Heart left ventricle (tissue), 16 donors: ENCODE measurements at places on chromosomes 1 and 21. TPM values are rescaled to one million over a fixed set of nuclear protein-coding genes. Genes with fewer than 3 reads are reported as not detected.

DNA sequence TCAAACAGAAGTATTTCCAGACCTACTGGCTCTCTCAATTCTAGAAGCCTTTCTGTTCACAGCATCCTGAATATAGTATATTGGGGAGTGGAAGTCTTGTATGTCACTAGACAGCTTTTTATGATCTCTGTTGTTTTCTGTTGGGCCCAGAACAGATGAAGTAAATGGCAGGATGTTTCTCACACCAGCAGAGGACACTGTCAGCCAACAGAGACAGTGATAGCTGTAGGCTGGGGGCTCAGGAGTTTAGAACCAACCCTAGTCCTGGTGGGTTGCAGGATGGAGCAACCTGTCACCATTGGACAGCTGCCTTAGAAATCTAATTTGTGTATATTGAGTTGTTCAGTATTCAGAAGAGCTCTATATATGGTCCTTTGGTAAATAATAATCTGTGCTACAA is 16.9 kb downstream of the AGO1 start:
- DNase-seq, result no peak
- H3K27me3 ChIP-seq, result no peaks in the 10 kb centered on the region
- H3K4me1 ChIP-seq, result no peaks in the 10 kb centered on the region
- peaks cover 94% of the 10 kb centered on the region for H3K36me3 ChIP-seq

- no peak overlapping the region for H3K4me3 ChIP-seq
- no peak for DNase-seq
- H3K27ac ChIP-seq, result no peak overlapping the region
- H3K27me3 ChIP-seq, result no peaks in the 10 kb centered on the region
- no peaks in the 10 kb centered on the region for H3K36me3 ChIP-seq
Measured at GRCh38 chr1:230062521-230062920, 4.5 kb upstream of the GALNT2 start.

GRCh38 chr1:89873770-89874169 is 52.9 kb downstream of the LRRC8D start:
- no peak overlapping the region for H3K4me3 ChIP-seq
- DNase-seq, result no peak
- peaks cover 2% of the 10 kb centered on the region for H3K36me3 ChIP-seq
- H3K4me1 ChIP-seq, result peaks cover 37% of the 10 kb centered on the region
- H3K27ac ChIP-seq, result no peak overlapping the region

DNA sequence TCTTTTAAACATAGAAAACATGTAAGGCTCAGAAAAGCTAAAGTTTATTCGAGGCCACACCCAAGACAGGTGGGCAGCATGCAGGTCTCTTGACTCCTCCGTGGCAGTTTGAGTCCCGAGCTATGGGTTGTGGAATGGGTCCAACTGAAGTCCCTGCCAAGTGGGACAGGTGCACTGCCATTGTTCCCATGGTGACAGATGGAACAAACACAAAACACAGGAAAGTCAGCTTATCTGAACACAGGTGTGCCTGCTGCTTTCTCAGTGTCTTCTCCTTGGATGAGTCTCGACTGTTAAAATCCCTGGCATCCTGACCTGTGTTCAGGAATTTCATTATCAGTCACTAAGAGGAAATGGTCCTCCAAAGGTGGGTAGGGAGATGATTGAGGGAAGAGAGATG is 99.0 kb upstream of the RAB4A start:
- H3K4me1 ChIP-seq, result no peaks in the 10 kb centered on the region
- no peak overlapping the region for H3K27ac ChIP-seq
- DNase-seq, result no peak
- no peaks in the 10 kb centered on the region for H3K36me3 ChIP-seq
- no peak overlapping the region for H3K4me3 ChIP-seq

GRCh38 chr1:221612047-221612777 is 129.7 kb downstream of the DUSP10 start:
- no peaks in the 10 kb centered on the region for H3K27me3 ChIP-seq
- H3K36me3 ChIP-seq, result no peaks in the 10 kb centered on the region

- no peak for DNase-seq
- H3K36me3 ChIP-seq, result no peaks in the 10 kb centered on the region
- H3K27me3 ChIP-seq, result peaks cover 10% of the 10 kb centered on the region
- no peak overlapping the region for H3K27ac ChIP-seq
- H3K4me1 ChIP-seq, result no peaks in the 10 kb centered on the region
- no peak overlapping the region for H3K4me3 ChIP-seq
Measured at GRCh38 chr1:17200756-17201155, 4.2 kb upstream of the PADI1 start.

GRCh38 chr1:30129001-30129408 is 594.4 kb downstream of the MATN1 start:
- H3K36me3 ChIP-seq, result no peaks in the 10 kb centered on the region
- H3K27me3 ChIP-seq, result no peaks in the 10 kb centered on the region

DNA sequence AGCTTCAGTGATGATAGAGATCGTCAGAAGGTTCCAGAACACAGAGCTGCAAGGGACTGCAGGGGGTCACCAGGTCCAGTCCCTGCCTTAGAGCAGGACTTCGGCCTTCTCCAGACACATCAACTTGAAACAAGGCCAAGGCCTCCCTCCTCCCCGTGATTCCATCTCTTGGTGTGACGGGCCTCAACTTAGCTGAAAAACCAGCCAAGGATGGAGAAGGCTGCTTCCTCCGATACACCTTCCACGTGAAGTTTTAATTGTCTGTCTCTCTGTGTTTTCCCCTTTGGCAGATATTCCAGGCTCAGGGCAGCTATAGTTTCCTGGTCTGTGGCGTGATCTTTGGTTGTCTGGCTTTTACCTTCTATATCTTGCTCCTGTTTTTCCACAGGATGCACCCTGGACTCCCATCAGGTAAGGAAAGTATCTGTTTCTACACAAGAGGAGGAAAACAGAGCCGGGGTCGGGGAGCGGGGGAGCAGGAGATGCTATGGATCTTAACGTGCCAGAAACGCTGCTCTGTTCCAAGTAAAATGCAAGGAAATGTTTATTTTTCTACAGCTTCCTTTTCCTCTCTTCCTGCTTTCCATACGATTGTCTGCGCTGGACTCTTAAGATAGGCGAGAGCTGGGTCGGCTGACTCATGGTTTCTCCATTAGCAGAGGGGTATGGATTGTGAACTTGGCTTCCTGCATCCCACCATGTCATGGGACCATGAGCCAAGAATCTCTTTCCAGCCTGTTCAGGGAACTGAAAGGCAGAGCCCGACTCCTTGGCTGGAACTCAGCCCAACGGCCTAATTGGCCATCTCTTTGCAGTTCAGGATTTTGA is 32.8 kb downstream of the ELK4 start:
- H3K4me3 ChIP-seq, result no peak overlapping the region
- peak; percentile 83 for DNase-seq
- H3K36me3 ChIP-seq, result no peaks in the 10 kb centered on the region
- H3K27me3 ChIP-seq, result no peaks in the 10 kb centered on the region
- peak overlapping the region; percentile 22 for H3K27ac ChIP-seq

GRCh38 chr21:42459082-42459460 is 37.0 kb downstream of the RSPH1 start:
- no peak overlapping the region for H3K4me3 ChIP-seq
- no peak overlapping the region for H3K27ac ChIP-seq
- no peak for DNase-seq
- no peaks in the 10 kb centered on the region for H3K4me1 ChIP-seq

- no peak for DNase-seq
- H3K4me3 ChIP-seq, result no peak overlapping the region
- no peaks in the 10 kb centered on the region for H3K36me3 ChIP-seq
- H3K27me3 ChIP-seq, result no peaks in the 10 kb centered on the region
- H3K4me1 ChIP-seq, result peaks cover 24% of the 10 kb centered on the region
- peak overlapping the region; percentile 45 for H3K27ac ChIP-seq
Measured at GRCh38 chr1:183039985-183040447, 16.8 kb downstream of the LAMC1 start.

- H3K36me3 ChIP-seq, result peaks cover 21% of the 10 kb centered on the region
- H3K27ac ChIP-seq, result no peak overlapping the region
- H3K4me1 ChIP-seq, result no peaks in the 10 kb centered on the region
- no peak for DNase-seq
- H3K4me3 ChIP-seq, result no peak overlapping the region
- peaks cover 5% of the 10 kb centered on the region for H3K27me3 ChIP-seq
Measured at GRCh38 chr1:6465461-6466005, 440 bp downstream of the TNFRSF25 start.

DNA sequence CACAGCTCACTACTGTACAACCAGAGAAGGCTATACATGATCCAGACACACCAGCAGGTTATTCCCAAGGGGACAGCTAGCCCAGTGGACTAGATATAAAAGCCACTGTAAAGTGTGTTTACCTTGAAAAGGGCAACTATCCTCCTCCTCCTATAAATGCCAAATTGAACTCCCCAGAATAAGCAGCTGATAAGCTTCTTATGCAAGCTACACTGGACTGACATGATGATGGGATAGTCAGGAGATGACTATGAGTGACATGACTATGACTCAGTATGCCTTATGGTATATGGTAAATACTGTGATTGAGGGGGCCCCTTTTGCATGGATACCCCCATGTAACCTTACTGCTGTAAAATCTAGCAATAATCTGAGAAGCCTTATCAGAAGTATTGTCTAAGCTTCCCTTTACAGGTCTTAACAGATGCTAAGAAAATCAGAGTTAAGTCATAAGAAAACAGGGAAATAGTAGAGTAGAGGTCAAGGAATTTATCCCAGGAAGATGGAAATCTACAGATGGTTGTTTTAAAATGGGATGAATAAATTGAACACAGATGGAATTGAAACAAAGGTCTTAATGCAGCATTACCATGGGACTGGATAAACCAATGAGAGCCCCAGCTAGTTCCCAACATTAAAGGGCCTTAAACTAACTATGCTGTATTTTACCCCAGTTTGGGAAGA is 55.8 kb downstream of the TRIM33 start:
- H3K4me1 ChIP-seq, result no peaks in the 10 kb centered on the region
- no peaks in the 10 kb centered on the region for H3K27me3 ChIP-seq
- no peaks in the 10 kb centered on the region for H3K36me3 ChIP-seq
- no peak overlapping the region for H3K27ac ChIP-seq

DNA sequence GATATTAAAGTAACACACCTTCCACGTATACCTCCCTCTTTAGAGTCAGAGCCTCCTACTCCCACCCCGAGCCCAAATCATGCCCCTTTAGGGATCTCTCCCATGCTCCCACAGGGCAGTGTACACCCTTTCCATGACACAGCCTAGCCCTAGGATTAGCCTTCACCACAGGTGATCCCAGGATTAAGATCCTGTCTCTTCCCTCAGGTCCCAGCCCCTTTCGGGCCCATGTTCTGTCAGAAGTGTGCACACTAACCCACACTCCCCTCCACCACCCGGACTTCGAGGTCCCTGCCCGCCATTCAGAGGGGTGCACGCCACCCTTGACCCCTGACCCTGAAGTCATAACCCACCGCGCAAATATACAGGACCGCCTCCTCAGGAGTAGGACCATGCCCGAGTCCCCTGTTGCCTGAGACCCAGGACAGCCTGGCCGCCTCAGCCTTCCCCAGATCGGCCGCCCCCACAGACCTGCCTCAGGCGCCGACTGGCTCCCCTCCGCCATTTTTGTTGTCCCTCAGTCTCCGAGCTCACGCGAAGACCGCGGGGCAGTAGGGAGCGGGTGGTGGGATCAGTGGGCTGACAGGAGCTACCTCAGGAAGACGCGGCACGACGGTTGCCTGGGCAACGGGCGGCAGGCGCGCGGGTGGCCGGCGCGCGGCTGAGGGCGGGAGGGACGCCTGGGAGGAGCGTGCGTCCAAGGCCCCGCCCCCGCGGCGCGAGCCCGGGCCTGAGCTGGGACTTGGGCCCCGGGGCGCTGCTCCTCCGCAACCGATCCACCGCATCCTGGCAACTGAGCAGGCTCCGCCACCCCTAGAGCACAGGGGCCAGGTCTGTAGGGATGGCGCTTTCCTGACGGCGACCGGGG is at the start of gene AGBL4:
Gene AGBL4 (minus strand): TSS at position 663 of the 868 bp plus-strand sequence.
- no peak within 1 kb of the TSS for H3K27ac ChIP-seq
- peaks cover 18% of the 10 kb centered on the region for H3K27me3 ChIP-seq

- DNase-seq, result no peak
- no peaks in the 10 kb centered on the region for H3K27me3 ChIP-seq
- H3K4me3 ChIP-seq, result no peak overlapping the region
- H3K36me3 ChIP-seq, result peaks cover 20% of the 10 kb centered on the region
- H3K4me1 ChIP-seq, result no peaks in the 10 kb centered on the region
- H3K27ac ChIP-seq, result no peak overlapping the region
Measured at GRCh38 chr1:52296345-52296744, 69.7 kb downstream of the CC2D1B start.

DNA sequence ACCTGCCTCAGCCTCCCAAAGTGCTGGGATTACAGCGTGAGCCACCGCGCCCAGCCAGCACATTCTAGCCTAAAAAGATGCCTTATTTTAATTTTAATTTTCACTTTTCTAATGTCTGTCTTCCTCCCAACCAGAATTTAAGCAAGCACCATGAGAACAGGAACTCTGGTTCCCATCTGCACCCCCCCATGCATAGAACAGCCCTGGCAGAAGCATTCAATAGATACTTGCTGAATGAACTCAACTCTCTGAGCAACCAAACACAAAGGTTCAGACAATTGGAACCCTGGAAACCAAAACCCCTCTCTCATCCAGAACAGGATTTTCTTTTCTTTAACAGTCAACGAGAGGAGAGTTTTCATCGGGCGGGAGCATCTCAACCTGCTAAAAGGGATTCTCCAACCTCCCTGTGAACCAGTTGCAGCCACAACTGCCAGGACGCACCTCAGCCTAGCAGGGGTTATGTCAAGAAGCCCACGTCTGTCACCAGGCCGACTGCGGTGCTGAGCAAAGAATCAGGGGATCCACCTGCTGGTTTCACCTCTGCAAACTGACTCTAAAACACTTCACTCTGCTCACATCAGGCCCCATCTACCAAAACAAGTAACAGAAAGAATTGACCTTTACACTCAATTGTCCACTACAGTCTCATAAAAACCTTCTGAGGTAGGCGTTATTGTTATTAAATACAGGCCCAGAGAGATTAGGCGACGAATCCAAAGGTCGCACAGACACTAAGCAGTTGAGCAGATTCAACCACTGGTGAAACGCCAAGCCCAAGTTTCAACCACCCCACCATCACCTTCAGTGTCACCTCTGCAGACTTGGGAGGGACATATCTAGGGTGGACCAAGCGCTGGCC is 1.7 kb downstream of the KIAA2013 start:
- peaks cover 42% of the 10 kb centered on the region for H3K36me3 ChIP-seq
- H3K4me3 ChIP-seq, result peak overlapping the region; percentile 88
- peaks cover 46% of the 10 kb centered on the region for H3K4me1 ChIP-seq
- no peaks in the 10 kb centered on the region for H3K27me3 ChIP-seq
- no peak for DNase-seq
- no peak overlapping the region for H3K27ac ChIP-seq

THEM5 gene
- total RNA-seq, result not detected

SEC16B gene
- total RNA-seq, result 1.2 TPM
